ENCODE measurements at places on chromosomes 6 and 20.

- no peak for DNase-seq
Measured at GRCh38 chr6:123956492-123957139, 153.0 kb downstream of the NKAIN2 start.

GRCh38 chr6:157954150-157955117 lies 27.2 kb upstream of the SYNJ2 start:
- no peak for DNase-seq

DNA sequence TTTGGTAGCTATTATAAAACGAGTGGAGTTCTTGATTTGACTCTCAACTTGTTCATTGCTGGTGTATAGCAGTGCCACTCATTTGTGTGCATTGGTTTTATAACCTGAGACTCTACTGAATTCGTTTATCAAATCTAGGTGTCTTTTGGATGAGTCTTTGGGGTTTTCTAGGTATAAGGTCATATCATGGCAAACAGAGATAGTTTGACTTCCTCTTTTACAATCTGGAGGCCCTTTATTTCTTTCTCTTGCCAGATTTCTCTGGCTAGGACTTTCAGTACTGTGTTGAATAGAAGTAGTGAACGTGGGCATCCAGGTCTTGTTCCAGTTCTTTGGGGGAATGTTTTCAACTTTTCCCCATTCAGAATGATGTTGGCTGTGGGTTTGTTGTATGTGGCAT lies 38.8 kb downstream of the SUMO4 start:
- DNase-seq, result no peak

GRCh38 chr6:134795691-134796090 lies 154.2 kb downstream of the ALDH8A1 start:
- no peak for DNase-seq

- DNase-seq, result no peak
Measured at GRCh38 chr6:54076159-54076789, 35.0 kb upstream of the MLIP start.

DNA sequence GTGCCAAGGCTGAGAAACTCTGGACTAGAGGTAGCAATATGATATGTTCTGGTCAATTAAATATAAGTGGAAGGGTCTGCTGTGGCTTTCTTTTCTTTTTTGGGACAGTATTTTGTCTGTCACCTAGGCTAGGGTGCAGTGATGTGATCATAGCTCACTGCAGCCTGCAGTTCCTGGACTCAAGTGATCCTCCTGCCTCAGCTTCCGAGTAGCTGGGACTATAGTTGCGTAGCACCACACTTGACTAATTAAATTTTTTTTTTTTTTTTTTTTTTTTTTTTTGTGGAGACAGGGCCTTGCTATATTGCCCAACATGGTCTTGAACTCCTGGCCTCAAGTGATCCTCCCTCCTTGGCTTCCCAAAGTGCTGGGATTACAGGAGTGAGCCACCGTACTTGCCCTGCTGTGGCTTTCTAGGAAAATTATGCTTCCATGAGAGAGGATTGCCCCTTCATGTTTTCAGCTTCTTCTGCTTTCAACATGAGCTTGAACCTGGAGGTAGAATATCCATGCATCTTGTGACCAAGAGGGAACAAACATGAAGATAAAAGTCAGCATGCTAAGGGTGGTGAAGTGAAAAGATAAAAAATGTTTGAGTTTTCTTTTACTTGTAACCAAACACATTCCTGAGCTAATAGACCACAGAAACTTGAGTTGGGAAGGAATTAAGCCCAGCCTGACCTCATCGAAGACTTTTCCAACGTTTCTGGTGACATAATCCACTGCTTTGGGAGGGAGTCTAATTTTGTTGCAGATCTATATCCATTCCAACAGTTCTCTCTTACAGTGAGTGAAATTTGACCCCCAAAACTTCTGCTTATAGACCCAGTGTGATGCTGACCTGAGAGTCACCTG lies 75.1 kb downstream of the CARMIL1 start:
- no peak for DNase-seq

DNA sequence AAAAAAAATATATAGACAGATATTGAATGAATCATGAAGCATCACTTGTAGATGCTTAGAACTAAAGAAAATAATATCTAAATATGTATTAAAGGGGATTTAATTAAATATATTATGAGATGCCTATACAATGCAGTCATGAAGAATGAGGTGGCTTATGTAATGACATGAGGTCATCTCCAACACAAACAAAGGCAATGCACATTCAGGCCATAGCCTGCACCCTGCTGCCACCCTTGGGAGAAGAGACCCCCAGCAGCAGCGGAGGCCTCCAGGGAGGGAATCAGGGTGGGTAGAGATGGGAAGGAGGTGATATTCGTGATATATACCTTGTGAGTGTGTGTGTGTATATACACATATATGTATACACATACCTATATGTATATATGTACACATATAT lies 26.4 kb upstream of the SSTR4 start:
- peak; percentile 27 for DNase-seq

DNA sequence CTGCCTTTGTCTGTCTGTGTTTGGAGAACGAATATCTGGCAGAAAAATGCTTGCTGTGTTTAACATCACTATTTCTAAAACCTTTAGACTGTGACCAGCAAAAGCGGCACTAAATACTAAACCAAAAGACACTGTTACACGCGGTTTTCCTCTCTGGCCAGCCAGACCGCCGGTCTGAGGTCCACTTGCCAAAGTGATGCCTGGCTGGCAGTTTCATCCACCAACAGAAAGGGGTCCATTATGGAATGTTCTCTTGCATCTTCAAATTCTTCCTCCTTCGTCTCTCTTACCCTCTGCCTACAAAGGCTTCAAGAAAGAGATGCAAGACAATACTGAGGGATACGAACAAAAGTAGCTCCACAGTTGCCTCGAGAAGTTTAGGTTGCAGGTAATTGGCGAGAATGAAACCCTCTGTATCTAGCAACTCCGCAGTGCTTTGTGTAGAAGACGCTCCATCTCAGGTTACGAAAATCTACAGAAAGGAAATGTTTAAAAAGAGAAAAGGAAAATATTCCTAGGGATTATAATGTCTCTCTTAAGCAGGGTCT lies 176.6 kb downstream of the TRIM27 start:
- DNase-seq, result no peak

DNA sequence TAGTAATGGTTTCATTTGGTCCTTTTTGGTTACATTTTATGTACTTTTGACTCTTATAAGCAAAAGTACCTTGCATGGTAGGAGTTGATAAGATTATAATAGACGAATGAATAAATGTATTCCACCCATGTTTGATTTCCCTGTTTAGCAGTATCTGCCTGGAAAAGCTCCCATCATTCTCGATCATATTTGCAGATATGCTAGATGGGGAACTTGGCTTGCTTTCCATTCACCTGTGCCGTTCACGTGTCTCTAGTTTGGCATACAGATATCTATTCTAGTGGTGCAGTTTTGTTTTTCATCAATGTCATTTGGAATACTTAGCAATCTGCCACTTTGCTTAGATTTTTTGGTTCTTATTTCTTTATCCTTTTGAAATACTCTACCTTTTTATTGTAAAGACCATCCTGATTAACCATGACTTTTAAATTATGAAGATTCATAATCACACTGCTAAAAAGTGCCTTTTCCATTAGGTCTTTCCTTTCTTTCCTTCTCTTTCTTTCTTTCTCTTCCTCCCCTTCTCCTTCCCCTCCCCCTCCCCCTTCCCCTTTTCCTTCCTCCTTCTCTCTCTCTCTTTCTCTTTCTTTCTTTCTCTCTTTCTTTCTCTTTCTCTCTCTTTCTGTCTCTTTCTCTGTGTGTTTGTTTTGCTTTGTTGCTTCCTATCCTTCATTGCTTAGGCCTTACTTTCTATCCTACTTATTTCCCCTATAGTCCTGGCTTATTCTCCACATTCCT lies 40.4 kb downstream of the ANKS1A start:
- DNase-seq, result no peak

DNA sequence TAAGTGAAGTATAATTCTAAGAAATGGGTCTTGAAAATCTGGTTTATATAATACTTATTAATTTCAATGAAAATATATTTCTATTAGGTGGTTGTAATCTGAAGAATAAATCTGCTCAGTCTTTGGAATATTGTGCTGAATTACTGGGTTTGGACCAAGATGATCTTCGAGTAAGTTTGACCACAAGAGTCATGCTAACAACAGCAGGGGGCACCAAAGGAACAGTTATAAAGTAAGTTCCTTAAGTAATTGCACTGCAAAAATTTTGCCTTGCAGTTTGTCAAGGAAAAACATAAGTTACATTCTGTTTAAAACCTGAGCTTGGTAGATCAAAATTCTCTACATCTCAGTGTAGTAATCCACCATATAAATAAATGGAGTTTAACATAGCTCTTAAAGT lies 106.0 kb downstream of the MYO6 start:
- peak; percentile 54 for DNase-seq

GRCh38 chr6:147156799-147157382 lies 47.3 kb upstream of the STXBP5 start:
- no peak for DNase-seq

DNA sequence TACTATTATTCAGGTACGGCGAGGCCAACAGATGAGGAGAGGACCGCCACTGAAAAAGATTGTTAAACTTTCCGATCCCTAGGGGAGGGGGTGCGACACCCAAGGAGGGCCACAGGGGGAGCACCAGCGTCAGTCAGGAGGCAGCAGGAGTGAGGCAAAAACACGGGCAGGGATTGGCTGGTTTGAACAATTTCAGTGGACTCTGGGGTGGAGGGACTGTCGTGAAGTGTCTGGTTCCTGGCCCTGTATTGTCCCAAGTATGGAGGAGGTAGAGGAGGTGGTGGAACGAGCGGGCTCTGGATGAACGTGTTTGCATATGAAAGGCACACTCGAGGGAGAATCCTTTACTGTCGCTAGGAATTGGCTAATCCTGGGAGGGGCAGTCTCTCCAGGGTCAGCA lies 32.5 kb upstream of the MCUR1 start:
- DNase-seq, result peak; percentile 18

DNA sequence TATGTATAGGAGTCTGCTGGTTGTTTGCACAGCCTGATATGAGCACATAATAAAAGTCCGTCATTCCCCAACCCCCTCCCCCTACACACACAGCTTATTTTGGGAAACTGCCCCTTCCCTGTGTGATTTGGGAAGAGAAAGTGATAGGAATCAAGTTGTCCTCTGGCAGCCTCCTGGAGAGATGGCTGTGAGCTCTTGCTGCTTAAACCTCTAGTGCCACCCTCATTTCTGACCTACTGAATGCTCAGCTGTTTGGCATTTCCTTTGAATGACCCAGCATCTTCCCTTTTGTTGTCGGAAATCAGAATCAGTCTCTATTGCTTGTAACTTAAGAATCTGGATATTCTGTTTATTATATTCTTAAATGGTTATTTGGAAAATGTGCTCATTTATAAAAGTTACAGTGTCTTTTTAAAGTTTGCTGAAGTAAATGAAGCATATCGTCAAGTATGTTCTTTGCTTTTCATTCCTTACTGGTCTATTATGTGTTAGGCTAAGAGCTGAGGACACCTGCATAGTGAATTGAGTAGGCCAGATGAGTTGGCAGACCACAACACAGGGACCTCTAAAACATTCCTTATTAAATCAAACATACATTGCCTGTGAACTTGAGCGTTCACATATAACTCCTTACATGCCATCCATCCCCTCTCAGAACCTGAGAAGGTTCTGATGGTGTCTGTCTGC lies 5.5 kb downstream of the RWDD2A start:
- DNase-seq, result peak; percentile 48

GRCh38 chr6:148493424-148493823 lies 150.8 kb downstream of the SASH1 start:
- DNase-seq, result no peak

GRCh38 chr20:48823960-48824498 lies 3.8 kb downstream of the PREX1 start:
- DNase-seq, result peak; percentile 93

DNA sequence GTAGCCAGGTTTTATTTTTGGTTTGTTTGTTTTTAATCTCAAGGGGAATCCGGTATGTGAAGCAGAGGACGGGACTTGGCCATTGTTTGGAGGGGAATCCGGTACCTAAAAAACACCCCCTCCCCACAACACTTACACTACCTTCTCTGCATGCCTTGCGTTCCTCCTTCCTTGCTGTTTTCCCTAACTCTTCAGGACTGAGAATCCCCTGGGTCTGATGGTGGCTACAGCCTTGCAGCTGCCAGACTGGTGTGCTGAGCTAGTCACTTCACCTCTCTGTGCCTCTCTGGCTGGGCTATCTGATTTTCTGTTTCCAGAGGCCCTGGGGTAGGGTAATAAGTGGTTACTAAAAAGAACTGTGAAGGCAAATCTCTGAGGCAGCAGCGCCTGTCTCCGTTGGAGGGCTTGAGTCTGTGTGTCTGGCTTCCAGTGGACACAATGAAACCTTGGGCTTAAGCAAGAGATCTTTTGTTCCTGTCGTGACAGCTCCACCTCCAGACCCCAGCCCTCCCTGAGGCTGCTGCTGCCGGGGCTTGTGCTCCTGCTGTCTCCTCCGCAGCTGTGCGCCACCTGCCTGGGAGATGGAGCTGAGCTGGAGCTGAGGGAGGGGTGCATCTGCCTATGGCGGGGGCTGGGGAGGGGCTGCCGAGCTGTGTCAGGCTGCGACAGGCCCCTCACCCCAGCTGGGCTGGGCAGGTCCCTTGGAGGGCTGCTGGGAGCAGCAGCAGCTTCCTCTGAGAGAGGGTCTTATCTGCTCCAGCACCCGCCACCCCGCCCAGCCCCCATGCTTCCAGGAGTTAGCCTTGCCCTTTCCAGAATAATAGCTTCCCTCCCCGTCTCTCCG lies 65.8 kb upstream of the CCDC167 start:
- no peak for DNase-seq

- no peak for DNase-seq
Measured at GRCh38 chr6:122200440-122200839, 199.0 kb upstream of the HSF2 start.

DNA sequence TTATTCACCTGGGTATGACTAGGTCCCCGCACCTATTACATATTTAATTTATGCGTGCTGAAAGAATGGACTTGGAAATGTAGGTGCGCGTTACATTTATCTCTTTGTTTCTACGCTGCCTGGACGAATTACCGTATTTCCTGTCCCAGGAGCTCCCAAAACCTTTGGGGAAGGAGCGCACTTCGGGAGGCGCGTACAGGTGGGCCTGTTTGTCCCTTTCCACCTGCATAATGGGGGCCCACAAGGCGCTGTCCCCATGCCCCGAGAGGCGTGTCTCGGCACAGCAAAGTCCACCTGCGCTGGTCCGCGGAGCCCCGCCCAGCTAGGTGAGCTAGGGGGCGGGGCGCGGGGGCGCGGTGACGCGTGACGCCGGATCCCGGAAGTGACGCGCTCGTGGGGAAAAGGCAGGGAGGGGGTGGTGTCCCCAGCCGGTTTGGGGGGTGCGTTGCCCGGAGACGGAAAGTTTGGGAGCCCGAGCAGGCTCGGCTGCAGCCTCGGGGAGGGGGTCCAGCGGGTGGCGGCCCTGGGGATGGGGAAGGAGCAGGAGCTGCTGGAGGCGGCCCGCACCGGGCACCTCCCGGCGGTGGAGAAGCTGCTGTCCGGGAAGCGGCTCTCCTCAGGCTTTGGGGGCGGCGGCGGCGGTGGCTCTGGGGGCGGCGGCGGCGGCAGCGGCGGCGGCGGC lies at the start of gene ANKS1A:
TSS of gene ANKS1A (plus strand) at position 382 of the 682 bp plus-strand sequence. CDS start at position 530, 148 bp downstream.
- peak; percentile 86 for DNase-seq

DNA sequence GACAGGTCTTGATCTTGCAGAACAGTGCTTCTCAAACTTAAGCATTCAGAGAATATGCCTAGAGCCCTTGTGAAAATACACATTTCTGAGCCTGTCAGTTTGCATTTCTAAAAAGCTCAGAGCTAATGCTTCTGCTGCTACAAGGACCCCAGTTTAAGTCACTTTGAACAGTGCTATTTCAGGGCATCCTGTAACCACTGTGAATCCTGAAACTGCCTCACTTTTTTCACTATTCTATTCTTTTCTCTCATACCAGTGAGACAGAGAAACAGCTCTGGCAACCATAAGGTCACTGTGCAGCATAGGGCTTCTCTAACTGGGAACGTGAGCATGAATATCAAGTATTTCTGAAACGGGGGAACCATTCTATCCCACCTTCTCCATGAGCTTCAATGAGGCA lies 51.2 kb downstream of the LGSN start:
- no peak for DNase-seq

- peak; percentile 49 for DNase-seq
Measured at GRCh38 chr20:62368392-62368975, 1.4 kb upstream of the LAMA5 start.
